ENCODE measurements at places on chromosomes 7 and 10.

GRCh38 chr10:110107887-110108286 lies 99.5 kb upstream of the MXI1 start:
- no peak for DNase-seq

DNA sequence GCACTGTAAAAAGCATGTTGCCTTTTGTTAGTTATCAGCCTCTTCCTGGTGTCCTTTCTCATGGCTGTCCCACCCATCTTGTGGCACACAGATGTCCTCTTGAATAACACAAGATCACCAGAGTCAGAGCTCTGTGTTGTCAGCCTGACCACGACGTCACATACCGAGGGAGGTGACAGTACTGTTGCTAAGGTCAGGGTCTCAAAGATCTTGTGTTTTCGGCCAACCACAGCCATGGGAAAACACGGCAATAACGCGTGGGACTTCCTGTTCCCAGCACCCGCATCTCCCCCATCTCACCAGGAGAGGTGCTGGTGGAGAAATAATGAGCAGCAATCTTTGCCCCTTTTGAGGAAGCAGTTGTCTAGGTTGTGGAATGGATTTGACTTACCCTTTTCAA lies 40.4 kb downstream of the NPVF start:
- DNase-seq = no peak

- DNase-seq = no peak
Observed at GRCh38 chr7:37421861-37422500, 26.7 kb downstream of the ELMO1 start.

DNA sequence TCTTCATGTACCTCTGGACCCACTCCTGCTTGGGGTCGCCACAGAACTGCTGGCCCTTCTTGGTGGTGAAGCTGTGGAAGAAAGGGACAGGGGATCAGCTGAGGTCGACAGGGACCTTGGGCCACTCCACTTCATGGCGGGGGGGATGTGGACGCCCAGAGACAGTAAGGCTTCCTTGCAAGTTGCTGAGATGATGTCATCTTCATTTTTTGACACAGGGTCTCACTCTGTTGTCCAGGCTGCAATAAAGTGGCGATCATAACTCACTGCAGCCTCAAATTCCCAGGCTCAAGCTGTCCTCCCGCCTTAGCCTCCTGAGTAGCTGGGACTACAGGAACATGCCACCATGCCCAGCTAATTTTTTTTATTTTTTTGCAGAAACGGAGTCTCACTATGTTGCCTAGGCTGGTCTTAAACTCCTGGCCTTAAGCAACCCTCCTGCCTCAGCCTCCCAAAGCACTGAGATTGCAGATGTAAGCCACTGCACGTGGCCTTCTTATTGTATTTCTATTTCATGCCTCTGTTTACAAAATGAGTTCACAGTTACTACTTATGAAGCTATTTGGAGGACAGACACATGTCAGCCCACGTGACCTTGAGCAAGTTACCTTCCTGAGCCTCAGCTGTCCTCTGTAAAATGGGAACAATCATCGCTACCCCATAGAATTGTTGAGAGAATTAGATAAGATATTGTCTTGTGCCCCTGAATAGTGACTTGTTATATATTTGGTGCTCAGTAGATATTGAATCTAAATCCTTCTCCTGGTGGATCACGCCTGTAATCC lies 1.5 kb downstream of the CCL24 start:
- DNase-seq = no peak

Data from RPMI8226 (cell line).